ENCODE measurements at places on chromosomes 5 and 9. TPM values are rescaled to one million over a fixed set of nuclear protein-coding genes. Genes with fewer than 3 reads are reported as not detected.

DNA sequence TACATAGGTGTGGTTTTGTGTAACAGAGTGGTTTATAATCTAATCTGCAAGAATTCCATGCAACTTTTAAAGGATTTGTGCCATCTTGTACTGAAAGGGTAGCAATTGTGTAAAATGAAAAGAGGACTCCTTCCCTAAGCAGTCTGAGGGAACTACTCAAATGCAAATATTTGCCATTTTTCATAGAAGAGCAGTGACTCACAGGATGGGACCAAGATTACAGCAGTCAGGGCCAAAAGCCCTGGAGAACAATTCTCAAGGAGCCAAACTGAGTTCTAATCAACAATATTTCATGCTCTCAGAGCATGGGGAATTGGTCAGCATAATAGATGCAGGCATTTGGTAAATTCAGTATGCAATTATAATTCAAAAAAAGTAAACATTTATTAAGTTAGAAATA, 495.8 kb downstream of the CHSY3 start:
- no peak for DNase-seq

- no peak for DNase-seq
These were observed 145.4 kb upstream of the RAD23B start for GRCh38 chr9:107137495-107138202.

GRCh38 chr5:30100148-30100713, 1093.3 kb upstream of the CDH6 start:
- DNase-seq, result no peak

- DNase-seq, result no peak
These were observed 51.3 kb downstream of the DENND4C start for GRCh38 chr9:19281801-19282200.

DNA sequence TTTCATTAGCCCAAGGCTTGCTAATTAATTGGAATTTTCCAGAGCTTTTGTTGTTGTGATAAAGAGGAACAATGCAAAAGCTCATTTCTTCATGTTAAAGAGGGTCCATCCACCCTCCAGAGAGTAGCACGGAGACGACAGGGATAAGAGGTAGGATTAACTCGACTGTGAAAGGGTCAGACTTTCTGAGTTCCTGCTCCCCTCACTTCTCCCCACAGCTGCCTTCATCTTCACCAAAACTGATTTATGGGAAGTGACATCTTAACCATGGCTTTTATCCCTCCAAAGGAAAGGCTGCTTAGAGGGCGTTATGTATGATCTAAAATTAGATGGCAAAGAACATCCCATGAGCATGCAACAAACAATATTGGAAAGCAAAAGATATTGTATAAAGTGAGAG, 135.5 kb downstream of the GLIS3 start:
- DNase-seq, result no peak

DNA sequence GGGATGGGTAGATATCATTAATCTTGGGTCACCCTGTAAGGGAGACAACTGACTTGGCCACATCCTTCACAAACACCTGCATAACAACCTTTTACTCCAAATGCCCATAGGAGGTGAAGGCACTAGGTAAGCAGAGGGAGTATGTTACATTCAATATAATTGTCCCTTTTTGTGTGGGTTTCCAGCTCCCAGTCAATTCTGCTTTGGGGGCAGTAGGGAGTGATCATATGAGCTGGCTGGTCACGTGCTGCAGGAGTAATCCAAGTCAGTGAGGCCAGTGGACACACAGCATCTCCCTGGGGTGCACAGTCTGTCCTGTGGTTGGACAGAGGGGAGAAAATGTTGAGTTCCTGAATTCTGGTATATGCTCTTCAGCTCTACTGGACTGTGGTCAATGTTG, 1.2 kb upstream of the AGXT2 start:
- DNase-seq, result no peak

Gene CYLC2
- not detected for total RNA-seq

Gene GPR21
- total RNA-seq, result 4.3 TPM

Gene RASEF
- 4.9 TPM for total RNA-seq

DNA sequence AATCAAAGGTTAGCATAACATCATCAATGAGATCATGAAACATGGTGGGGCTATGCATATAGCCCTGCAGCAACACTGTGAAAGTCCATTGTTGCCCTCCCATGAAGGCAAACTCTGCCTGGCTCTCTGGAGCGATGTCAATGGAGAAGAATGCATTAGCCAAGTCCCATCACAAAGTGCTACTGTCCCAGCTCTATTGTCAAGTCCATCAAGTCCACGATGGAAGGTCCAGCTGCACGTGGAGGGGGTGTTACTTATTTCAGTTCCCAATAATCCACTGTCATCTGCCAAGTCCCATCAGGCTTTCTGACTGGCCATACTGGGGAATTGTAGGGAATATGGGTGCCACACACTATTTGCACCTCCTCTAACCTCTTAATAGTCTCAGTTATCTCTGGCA, 10.8 kb downstream of the DMAC1 start:
- no peak for DNase-seq

Gene UGT3A1
- total RNA-seq, result 2.5 TPM

Gene SLC36A1
- total RNA-seq, result 3.9 TPM

DNA sequence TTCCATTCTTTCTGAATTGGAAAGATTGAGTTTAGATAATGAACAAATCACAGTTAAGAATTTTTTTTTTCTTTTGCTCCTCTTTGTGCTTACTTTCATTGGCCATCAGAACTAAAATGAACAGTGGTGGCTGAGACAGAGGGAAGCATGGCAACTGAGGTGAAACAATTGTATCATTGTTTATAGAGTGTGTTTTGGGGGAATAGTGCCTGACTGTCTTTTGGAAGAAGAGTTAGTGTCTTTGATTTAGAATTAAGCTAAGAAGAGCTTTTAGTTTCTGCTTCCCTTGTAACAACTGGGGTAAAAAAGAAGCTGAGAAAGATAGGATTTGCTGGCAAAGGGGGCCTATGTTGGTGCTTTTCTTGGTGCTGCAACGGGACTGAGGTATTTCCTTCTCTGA, 24.0 kb downstream of the HSD17B4 start:
- DNase-seq, result no peak

DNA sequence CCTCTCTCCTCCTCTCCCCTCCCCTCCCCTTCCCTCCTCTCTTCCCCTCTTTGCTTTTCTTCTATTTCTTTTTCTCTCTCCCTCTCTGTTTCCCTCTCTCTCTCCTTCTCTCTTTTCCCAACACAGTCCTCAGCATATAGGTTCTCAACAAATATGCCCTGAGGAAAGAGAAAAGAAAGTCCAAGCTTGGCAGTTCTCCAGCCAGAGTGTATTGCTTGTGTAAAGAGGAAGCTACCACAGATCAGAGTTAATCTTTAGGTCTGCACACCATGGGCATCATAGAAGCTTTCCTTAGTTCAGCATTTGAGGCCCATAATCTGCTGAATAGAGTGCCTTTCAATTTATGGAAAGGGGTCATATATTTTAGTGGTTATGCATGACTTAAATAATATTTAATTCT, 382.8 kb upstream of the WWC1 start:
- DNase-seq, result no peak

- DNase-seq, result no peak
These were observed 42.2 kb downstream of the PSD2 start for GRCh38 chr5:139837711-139838380.

DNA sequence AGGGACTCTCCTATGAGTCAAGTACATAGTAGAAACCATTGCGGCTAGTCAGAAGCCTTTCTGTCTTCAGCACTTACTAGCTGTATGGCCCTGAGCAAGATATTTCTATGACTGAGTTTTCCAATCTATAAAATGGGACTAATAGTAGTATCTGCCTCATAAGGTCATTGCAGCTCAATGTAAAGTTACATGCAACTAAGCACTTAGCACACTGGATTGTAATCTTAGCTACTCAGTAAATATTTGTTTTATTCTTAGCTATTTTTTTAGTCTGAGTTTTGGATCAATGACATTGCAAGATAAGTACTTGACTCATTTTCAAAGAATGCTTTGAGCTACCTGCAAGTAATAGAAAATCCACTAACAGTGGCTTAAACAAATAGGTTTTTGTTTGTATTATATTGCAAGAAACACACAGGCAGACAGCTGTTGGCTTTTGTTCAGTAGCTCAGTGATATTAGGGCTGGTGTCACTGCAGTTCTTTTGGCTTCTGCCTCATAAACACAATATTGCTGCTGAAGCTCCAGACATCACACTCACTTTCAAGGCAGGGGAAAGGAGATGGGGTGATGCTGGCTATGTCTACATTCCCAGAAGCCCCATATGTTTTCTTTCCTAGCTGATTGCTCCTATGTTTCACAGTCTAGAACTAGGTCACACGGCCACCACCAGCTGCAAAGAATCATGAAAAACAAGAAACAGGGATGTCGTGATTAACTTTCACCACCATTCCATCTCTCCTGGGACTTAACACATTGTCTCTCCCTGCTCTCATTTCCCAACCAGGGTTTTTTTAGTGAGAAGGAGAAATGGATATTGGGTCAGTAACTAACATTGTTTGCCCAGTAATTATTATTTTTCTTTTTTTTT, 26.9 kb upstream of the FAT2 start:
- no peak for DNase-seq

DNA sequence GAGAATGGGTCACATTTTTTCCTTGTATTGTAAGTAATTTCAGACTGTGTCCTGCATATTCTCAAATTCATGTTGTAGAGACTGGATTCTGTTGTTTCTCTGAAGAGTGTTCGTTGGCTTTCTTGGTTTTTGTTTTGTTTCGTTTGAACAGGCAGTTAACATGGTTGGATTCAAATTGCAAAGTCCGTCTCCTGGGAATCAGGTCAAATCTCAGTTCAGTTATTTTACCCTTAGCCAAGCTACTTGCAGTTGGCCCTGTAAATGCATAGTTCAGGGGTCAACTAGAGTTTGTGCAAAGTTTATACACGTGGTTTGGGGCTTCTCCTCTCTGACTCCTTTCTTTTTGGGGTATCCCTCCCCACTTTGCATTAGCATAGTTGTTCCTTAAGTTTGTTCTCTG, 21.7 kb upstream of the FBXW11 start:
- DNase-seq, result no peak

DNA sequence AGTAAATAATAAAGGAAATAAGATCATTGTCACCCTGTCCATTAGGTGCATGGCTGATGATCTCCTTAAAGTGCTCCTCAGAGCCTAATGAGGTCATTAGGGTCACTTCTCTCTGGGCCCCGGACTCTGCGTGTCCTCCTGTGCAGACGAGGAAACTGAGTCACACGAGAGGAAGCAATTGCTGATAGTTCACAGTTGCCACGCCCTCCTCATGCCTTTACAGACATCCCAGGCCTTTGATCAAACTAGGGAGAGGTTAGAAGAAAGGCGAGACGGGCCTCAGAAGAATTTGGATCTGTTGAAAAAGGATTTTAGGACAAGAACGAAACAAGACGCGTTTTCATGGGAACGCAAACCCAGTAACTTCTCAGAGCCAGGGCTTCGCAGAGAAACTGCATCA, 32.0 kb upstream of the MSX2 start:
- no peak for DNase-seq

DNA sequence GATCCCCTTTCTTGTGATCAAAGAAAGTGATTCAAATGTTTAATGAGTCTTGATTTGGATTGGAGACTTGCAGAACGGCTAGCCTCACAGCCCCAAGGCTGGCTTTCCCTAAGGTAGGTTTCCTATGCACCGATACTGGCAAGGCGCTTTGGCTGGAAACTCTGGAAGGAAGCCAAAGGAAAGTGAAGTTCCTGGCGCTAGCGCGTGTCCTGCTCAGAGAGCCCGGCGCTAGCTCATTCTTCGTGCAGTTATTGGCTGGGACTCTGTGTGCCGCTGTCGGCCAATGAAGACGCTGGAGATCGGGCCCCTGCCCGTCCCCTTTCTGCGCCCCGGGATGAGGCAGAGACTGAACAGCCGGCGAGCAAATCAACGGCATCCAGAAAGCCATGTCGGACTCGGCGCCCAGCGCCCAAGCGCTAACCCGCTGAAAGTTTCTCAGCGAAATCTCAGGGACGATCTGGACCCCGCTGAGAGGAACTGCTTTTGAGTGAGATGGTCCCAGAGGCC, at the start of gene PCDHGC3:
TSS of gene PCDHGC3 (plus strand) at position 342 of the 507 bp plus-strand sequence. CDS start at position 493, 151 bp downstream.
- peak; percentile 88 for DNase-seq

DNA sequence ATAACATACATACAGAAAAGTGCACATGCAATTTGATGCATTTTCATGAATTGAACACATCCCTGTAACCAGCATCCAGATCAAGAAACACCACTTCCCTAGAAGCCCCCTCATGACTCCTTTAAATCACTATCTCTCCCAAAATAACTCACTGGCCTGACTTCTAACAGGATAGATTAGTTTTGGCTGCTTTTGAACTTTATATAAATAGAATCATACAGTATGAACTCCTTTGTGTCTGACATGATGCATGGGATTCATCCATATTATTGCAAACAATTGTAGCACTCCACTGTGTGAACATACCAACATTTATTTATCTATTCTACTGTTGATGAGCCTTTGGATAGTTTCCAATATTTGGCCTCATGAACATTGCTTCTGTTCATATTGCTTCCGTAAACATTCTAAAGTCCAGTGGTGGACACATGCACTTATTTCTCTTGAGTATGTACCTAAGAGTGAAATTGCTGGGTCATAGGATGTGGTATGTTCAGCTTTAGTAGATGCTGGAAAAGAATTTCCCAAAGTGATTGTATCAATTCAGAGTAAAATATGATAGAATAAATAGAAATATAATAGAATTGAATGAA, 148.7 kb upstream of the GDNF start:
- no peak for DNase-seq

GRCh38 chr5:1709171-1709803, 90.3 kb downstream of the MRPL36 start:
- no peak for DNase-seq

GRCh38 chr9:135504262-135505243, 4.1 kb downstream of the MRPS2 start:
- DNase-seq, result no peak

Gene EIF4E1B
- total RNA-seq, result not detected

Gene PAPPA
- total RNA-seq, result 4.4 TPM

GRCh38 chr5:168879929-168880328, 300.8 kb upstream of the PANK3 start:
- peak; percentile 25 for DNase-seq

GRCh38 chr9:120905315-120906164, 21.1 kb downstream of the TRAF1 start:
- no peak for DNase-seq

DNA sequence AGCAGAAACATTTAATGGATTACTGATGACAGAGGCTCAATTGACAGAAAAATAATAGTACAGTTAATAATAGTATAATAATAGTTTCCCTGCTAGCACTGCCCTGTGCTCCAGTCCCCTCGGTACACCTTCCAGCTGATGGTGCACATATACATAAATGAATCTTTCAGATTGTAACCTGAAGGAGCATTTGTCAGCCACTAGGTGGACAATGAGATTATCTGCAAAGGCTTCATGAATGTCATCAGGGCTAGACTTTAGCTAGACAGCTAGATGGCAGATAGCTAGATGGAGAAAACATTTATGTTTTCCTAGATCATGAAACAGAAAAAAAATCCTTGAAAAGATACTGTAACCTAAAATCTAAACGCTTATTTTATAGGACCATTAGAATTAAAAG, 304.4 kb upstream of the SMC2 start:
- no peak for DNase-seq

DNA sequence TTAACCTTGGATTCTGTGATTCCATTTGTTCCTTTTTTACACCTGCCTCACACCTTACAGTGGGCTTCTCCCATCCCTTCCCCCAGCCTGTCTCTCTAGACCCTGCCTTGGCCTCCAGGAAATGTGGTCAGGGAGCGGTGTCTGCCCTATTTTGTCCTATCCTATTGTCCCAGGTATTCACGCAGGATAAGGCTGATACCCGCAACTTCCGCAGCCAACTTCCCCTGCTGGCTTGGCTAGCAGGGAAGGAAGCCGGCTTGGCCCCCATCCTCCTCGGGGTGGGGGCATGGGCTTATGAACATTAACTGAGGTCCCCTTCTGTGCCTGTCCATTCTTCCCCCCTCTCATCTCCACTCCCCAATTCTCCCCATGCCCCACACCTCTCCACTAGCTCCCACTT, 3.5 kb downstream of the CSF1R start:
- DNase-seq, result no peak

Gene TRPM3
- 2.3 TPM for total RNA-seq

Gene PTPRD
- total RNA-seq, result 29.9 TPM

Gene CYSTM1
- total RNA-seq, result 13.0 TPM
